ENCODE measurements at places on chromosomes 4 and X. TPM values are rescaled to one million over a fixed set of nuclear protein-coding genes. Genes with fewer than 3 reads are reported as not detected.

TRMT44 gene
- 20.4 TPM for total RNA-seq

BEND2 gene
- total RNA-seq: not detected

MAGEA1 gene
- total RNA-seq: 7.1 TPM

MAGEA12 gene
- 115 TPM for total RNA-seq

PROM1 gene
- total RNA-seq: 0.11 TPM

FATE1 gene
- not detected for total RNA-seq

LEF1 gene
- total RNA-seq: 33.9 TPM

TMA16 gene
- total RNA-seq: 62.6 TPM

ASIC5 gene
- not detected for total RNA-seq

TCEAL6 gene
- not detected for total RNA-seq

DDX53 gene
- not detected for total RNA-seq

F8A2 gene
- not detected for total RNA-seq

FOXR2 gene
- 11.8 TPM for total RNA-seq

PDGFRA gene
- total RNA-seq: 1.5 TPM

F8A1 gene
- 4.0 TPM for total RNA-seq

PNCK gene
- 2.5 TPM for total RNA-seq

Measured in A375 (cell line).